NCI-H460 (cell line): ENCODE measurements at places on chromosomes 16 and 17.

GRCh38 chr17:52383493-52384100 is 225.1 kb upstream of the CA10 start:
- DNase-seq, result peak; percentile 20

GRCh38 chr17:50056217-50056960 is 479 bp downstream of the ITGA3 start:
- DNase-seq, result peak; percentile 57

DNA sequence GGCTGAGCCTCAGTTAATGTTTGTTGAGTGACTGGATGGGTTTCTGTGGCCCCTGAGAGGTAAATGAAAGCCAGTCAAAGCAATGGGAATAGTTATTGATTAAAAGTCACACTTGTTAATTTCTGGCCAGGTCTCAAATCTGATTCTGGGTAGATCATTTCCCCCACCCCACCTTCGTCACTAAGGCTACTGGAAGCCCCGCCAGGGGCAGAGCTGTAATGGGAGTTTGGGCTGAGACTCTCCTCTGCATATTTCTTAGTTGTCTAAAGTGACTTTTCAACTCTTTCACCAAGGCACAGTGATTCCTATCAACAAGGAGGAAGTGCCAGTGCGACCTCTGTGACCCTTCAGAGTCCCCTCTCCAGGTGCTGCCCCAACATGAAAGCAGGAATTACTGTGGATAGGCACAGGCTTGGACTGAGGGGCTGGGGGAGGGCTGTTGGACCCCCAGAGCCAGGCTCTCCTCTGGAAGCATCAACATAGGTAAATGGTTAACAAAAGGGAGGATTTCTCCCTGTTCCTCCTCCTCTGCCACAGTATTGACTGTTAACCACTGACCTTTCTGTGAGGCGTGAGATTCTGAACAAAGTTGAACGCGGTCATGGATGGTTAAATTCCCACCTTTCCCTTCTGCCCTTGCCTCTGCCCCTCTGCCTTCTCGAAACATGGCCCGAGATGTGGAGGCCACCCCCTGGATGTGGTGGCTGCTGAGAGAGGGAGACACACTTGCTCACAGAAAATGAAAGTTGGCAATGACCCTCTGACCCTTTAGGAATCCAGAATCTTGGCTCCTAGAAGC is 20.8 kb upstream of the TBX2 start:
- no peak for DNase-seq

- DNase-seq, result no peak
These were observed 23.5 kb downstream of the XPO6 start for GRCh38 chr16:28188085-28188916.

DNA sequence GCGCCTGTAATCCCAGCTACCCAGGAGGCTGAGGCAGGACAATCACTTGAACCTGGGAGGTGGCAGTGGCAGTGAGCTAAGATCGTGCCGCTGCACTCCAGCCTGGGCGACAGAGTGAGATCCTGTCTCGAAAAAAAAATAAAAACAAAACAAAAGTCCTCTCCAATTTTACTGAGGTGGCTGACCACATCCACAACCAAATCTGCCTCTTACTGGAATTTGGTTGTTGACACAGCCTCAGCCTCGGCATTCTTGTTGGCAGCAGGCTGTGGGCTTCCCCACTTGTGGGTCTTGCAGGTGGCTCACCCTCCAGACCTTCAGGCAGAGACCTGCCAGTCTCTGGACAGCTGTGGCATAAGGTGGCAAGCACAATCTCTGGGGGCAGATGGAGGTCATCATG is 15.6 kb downstream of the B4GALNT2 start:
- DNase-seq, result no peak

DNA sequence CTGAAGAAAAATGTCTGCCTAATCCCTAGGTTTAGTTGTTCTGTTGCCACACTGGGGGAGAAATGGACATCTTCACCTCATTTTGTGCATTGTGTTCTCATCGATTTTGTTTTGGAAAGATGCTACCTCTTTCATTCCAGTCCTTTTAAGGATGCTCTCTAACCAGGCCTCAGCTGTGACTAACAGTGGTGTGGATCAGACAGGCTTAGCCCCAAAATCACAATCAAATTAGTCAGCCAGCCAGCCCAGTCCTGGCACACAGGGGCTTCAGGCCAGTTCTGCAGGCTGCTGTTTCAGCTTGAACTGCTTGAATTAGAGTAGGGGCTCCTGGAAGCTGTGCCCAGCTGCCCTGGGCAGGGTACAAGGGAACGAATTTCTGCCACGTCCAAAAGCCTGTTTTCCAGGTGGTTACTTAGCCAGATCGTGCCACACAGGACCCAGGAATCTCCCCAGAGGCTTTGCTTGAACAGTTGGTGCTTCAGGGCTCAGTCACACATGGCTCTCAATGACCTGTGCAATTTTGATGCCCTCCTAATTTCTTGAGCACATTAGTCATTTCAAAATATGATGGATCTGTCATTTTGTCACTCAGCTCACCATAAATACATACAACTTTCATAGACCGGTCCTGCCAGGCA is 60.7 kb downstream of the CLEC16A start:
- DNase-seq, result no peak

DNA sequence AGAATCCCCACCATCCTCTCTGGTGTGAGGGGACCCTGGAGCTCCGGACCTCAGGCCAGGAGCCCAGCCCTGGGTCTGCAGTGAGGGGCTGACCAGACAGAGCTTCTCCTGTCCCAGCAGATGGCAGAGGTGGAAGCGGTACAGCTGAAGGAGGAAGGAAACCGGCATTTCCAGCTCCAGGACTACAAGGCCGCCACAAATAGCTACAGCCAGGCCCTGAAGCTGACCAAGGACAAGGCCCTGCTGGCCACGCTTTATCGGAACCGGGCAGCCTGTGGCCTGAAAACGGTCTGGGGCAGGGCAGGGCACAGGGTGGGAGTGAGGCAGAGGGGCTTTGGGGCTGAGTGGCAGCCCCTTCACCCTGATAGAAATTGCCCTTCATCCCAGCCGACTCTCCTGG is 527 bp downstream of the UNC45B start:
- no peak for DNase-seq

DNA sequence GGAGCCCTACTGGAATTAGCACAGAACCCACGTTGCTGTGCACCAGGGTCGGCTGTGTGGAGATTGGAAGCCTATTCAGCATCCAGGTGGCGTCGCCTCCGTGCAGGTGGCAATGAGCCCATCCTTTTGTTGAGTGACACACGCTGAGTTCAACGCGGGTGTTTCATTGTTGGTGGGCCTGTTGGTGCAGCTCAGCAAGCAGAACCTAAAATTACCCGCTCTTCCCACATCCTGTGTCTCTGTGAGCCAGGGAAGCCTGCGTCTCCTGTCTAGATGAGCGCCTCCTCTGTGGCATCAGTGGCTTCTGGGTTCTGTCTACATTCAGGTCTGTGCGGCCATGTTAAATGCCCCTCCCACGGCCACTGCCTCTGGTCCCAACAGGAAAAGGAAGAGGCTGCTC is 14.5 kb downstream of the CD2BP2 start:
- DNase-seq, result no peak

GRCh38 chr17:27945953-27946352 is 52.8 kb upstream of the LYRM9 start:
- DNase-seq, result no peak

GRCh38 chr16:84109598-84110335 is 7.0 kb downstream of the MBTPS1 start:
- DNase-seq, result no peak

DNA sequence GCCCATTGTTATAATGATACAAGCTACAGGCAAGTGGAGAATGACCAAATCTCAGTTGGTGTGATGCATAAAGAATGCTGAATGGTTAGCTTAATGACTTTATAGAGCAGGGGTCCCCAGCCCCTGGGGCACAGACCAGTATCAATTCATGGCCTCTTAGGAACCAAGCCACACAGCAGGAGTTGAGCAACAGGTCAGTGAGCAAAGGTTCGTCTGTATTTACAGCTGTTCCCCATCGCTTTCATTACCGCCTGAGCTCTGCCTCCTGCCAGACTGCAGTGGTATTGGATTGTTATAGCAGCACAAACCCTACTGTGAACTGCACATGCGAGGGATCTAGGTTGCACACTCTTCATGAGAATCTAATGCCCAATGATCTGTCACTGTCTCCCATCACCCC is 114.0 kb upstream of the ZFHX3 start:
- no peak for DNase-seq

DNA sequence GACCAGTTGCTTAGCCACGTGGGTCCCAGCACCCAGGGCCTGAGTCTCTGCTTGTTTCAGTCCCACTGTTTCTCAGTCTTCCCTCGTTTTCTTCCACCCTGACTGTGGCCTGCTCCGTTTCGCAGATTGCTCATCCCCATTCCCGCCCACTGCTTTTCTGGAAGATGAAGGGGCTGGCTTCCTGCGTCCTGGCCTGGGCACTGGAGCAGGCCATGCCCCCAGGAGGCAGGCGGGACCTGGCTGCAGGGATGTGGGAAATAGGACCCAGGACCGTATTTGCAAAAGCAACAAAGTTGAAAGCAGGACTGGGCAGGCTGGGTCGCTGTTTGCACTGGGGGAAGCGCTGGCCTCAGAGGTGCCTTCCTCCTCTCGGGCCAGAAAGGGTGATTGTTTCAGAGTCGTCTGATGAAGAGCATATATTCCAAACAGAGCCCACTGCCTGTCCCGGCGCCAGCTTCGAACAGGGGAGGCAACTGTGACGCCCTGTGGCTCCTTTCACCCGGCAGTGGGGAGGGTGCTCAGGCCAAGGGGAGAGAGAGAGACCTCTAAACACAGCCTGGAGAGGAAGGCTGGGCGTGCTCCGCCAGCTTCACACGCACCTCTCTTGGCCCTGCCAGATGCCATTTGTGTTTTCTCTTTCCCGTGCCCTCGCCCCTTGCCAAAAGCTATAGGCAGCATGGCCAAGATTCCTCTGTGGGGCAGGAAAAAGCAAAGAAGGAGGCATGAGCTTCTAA is 108.6 kb downstream of the CMIP start:
- no peak for DNase-seq

- no peak for DNase-seq
These were observed 75.0 kb downstream of the RPTOR start for GRCh38 chr17:80619535-80620235.
